ENCODE measurements at places on chromosomes 16 and 17.
A peak's percentile ranks its signal among the peaks of the same experiment; 100 is the strongest.

DNA sequence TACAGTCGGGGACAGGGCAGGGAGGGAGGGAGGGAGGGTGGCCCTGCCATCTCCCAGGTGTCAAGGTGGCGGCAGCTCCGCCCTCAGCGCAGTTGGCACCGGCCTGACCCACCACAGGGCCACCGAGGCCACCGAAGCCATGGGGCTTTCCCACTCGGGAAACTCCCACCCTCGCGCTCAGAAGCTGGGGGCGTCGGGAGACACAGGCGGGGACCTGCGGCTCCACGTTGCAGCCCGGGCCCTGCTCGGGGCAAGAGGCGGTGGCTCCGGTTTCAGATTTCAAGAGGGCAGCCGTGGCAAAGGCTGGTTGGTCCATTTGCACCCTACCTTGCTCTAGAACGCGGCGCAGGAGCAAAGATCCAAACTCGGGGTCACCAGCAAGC, 544 bp downstream of the CYB561 start:
- DNase-seq, result peak; percentile 57

GRCh38 chr16:71674229-71674628, 48.2 kb downstream of the MARVELD3 start:
- DNase-seq, result no peak

- peak; percentile 28 for DNase-seq
These were observed 192.9 kb upstream of the C17orf78 start for GRCh38 chr17:37182786-37183465.

- DNase-seq, result no peak
These were observed 15.0 kb upstream of the CACNG4 start for GRCh38 chr17:66949501-66949900.

- no peak for DNase-seq
These were observed 279.5 kb downstream of the SEC14L1 start for GRCh38 chr17:77420095-77420803.

- peak; percentile 45 for DNase-seq
These were observed at the start of gene VAT1L for GRCh38 chr16:77788181-77789084. Gene VAT1L, plus strand, starts transcription at chr16:77788564. Its CDS starts 119 bp downstream, at chr16:77788683.

- no peak for DNase-seq
These were observed 38.0 kb downstream of the AXIN2 start for GRCh38 chr17:65523411-65523810.

GRCh38 chr16:16075488-16076422, 126.3 kb downstream of the ABCC1 start:
- DNase-seq, result peak; percentile 81

- DNase-seq, result no peak
These were observed 2.4 kb downstream of the YPEL2 start for GRCh38 chr17:59333836-59334235.

DNA sequence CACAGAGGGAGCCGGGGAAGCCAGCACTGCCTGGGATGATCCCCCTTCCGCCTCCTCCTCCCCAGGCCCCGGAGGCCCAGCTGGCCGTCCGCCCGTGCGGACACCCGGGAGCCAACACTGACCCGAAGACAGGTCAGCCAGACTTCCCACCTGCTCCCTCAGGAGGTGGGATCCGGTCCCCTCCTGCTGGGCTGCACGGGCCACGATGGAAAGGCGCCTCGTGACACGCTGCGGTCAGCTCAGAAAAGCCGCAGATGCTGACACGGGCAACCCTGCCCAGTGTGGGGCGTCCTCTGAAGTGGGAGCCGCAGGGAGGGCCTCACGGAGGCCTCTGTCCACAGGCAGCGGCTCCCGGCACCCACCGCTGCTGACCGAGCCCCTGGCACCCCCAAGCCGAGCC, 49.3 kb downstream of the CBFA2T3 start:
- no peak for DNase-seq

GRCh38 chr16:82857693-82858365, 231.1 kb downstream of the CDH13 start:
- no peak for DNase-seq

- peak; percentile 85 for DNase-seq
These were observed 722 bp upstream of the SLC38A10 start for GRCh38 chr17:81295676-81296381.

DNA sequence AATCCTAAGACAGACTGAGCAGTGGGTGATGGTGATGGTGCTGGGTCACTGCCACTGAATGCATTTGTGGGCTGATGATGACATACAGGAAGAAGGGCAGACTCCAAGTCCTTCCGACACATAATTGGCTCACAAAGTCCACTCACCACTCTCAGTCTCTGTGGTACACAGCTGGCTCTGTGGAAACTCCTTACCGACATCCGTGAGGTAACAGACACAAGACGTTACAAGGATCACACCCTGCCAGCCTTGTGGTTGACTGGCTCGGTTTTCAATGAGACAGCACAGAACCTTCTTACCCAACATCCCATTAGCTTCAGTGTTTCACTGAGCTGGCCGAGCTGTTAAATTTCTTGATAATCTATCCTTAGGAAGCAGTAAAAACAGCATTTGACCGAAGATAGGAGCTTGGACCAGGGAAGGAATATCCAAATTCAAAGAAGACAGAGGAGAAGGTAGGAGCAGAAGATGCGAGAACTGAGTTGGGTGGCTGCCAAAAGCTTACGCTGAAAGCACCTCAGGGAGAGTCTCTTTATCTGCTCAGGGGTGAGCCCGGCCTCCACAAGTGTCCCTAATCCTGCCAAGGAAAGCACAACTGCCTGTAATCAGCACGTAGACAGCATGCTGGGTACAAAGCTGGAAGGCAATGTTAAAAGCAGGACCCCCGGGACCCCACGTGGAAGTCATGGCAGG, 5.5 kb upstream of the MXRA7 start:
- peak; percentile 86 for DNase-seq

DNA sequence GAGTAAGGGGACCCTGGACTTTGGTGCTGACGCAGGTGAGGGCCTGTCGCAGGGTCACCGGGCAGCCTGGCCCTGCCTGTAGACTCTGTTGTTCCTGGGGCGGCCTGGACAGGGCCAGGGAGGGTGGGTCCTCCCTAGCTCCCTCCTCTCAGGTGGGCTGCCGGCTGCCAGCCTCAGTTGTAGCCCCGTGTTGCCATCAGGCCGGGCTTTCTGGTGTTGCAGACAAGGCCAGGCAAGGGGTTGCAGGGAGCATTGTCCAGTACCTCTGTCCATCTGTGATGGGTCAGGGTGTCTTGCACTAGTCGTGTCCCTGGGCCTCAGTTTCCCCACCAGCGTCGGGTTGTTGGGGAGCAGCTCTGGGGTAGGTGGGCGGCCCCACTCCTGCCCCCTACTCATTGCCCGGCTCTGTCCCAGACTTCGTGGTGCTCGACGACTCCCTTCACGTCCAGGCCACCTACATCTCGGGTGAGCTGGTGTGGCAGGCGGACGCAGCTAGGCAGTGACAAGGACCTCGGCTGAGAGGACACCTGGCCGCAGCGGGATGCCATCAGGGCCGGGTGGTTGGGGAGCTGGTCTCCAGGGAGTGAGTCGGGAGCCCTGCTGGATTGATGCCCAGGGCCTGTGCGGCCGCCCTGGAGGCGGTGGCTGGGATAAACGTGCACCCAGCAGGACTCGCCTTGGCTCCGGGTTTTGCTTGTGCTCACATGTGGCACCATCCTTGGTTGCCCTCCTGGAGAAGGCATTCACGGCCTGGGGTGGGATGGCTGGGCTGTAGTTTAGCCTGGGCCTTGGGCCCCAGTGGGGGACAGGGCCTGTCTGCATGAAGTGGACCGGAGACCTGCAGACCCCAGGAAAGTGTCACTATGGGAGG, 1.9 kb downstream of the CEMP1 start:
- peak; percentile 31 for DNase-seq

- DNase-seq, result peak; percentile 96
These were observed 290.3 kb downstream of the SOX9 start for GRCh38 chr17:72411124-72411563.

DNA sequence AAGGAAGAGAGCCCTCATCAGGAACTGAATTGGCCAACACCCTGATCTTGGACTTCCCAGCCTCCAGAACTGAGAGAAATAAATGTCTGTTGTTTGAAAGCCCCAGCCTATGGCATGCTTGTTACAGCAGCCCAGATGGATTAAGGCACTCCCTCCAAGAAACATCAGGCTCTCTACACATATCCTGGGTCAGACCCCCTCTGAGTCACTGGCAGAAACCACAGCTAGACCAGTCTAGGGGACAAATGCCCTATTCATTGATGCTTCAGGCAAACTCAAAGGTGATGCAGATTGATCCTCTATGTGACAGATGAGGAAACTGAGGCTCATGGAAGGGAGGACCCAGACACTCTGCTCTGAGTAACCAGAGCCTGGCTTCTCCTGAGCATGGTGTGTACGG, 116.8 kb downstream of the WSCD1 start:
- DNase-seq, result no peak

DNA sequence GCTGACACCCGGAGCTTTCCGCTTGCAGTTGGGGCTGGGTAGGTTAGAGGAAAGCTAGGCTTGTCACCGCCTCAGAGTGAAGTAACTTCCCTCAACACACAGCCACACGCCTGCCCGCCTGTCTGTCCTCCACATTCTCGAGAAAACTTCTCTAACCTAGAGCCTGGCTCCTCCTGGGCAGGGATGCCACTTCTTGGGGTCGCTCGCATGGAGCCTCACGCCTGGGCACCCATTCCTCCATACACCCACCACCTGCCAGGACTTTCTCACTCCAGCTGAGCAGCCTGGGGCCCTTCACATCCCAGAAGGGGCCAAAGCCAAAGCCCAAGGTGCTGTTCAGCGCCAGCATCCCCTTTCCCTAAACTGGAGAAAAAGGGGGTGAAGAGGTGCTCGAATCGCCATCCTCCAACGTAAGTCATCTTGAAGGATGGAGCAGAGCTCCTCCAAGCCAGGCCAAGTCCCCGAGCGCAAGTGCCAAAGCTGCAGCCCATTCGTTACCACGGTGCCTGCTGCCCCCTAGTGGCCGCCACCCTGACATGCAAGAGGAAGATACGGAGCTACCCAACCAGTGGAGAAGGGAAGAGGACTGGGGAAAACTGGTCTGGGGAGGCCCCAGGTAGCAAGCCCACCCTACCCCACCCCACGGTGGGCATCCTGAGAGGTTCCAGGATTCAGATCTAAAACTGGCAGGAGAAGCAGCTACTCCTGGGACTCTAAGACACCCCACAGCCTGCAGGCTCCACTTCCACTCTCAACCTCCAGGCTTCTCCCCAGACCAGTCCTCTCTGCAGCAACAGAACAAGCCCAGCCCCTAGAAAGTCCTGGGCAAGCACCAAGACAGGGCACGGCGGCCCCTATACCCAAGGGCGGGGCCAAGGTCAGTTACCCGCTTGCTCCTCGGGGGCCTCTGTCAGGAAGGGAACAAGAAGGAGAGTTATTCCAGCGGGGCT, 63.1 kb downstream of the MYO18A start:
- DNase-seq, result peak; percentile 68

- DNase-seq, result no peak
These were observed 530.9 kb downstream of the MAF start for GRCh38 chr16:79069633-79070032.

DNA sequence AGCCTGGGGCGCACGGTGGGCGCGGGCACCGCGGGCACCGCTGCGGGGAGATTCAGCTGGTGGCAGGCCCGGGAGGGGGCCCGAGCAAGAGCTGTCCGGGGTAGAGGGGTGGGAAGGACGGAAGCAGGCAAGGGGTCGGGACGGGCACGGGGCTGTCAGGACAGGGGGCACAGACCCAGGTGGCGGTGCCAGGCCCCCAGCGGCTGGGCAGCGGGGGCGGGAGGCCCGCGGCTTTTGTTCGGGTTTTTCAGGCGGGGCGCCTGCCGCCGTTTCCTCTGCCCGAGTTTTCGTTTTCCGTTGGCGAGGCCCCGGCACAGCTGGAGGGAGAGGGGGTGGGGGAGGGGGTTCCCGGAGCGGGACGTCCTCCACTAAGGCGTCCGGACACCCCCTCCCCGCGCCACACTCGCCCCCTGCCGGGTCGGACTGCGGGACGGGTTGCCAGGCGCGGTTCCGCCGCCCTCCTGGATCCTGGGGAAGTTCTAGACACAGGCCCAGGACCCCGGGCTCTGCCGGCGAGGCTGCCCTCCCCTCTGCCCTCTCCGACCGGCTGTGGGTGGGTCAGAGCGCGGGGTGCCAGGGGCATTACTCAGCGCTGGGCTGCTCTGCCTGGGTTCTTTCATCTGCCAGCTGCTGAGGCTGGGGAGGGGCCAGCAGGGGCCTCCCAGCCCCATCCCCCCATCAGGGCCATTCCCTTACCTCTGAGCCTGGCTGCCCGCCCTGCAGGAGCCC, 543 bp downstream of the ARHGAP23 start:
- DNase-seq, result peak; percentile 74
